Kidney glomerular epithelial cell (primary cell): ENCODE measurements at places on chromosomes 6 and 20.
A peak's percentile ranks its signal among the peaks of the same experiment; 100 is the strongest.

- DNase-seq: no peak
These were observed 37.6 kb upstream of the MDFI start for GRCh38 chr6:41600499-41601247.

GRCh38 chr6:141562186-141562811 is 570.4 kb upstream of the GJE1 start:
- no peak for DNase-seq

DNA sequence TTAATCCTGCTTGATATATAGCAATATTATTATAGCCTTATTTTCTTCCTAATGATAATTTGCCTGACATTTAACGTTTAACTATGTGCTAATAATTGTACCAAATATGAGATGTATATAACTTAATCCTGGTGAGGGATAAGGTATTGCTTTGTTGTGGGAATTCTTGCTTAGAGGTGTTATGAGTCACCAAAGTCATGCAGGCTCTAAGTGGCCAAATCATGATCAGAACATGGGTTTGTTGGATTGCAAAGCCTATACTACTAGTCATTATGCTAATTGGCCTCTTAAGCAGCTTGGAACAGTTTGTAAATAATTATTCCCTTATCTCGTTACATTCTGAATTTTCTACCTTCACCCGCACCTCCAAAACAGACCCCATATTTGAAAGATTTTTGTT is 21.9 kb upstream of the C6orf141 start:
- no peak for DNase-seq

GRCh38 chr6:43737272-43738081 is 32.5 kb upstream of the VEGFA start:
- no peak for DNase-seq

- no peak for DNase-seq
These were observed 25.4 kb downstream of the PTK7 start for GRCh38 chr6:43101497-43101896.

DNA sequence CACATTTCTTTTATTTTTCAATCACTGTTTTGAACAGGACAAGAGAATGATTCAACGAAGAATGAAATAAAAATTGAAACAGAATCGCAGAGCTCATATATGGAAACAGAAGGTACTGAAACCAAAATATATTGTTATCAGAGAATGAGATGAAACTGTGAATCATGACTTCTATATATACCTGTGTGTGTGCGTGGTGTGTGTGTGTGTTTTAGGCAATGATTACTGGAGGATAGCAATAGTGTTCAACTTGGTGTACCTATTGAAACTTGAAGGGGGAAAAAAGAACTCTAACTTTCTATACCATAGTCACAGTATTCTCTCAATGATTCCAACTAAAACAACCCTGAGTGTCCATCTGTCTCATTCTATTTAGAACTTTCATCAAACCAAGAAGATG is 586.6 kb downstream of the KIF16B start:
- no peak for DNase-seq

DNA sequence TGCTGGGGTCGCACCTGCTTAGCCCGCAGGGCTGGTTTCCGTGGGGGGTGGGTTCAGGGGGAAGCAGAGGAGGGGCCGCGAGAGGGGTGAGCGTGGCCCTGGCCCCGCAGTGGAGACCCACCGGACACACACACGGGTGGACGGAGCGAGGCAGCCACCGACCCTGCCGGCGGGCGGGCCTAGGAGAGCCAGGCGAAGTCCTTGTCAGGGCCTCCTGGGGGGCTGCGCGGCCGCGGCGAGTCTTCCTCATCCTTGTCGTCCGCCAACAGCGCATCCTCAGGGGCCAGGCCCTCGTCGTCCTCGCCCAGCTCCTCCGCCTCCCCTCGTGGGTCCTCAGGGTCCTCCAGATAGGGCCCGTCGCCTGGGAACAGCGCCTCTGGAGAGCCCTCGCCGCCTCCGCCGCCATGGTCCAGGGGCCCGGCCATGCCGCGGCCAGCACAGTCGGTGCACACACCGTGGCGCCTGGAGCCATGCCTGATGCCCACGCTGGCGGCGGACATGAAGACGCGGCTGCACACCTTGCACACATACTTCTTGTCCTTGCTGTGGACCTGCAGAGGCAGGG is 7.3 kb downstream of the SLC2A4RG start:
- DNase-seq: no peak

DNA sequence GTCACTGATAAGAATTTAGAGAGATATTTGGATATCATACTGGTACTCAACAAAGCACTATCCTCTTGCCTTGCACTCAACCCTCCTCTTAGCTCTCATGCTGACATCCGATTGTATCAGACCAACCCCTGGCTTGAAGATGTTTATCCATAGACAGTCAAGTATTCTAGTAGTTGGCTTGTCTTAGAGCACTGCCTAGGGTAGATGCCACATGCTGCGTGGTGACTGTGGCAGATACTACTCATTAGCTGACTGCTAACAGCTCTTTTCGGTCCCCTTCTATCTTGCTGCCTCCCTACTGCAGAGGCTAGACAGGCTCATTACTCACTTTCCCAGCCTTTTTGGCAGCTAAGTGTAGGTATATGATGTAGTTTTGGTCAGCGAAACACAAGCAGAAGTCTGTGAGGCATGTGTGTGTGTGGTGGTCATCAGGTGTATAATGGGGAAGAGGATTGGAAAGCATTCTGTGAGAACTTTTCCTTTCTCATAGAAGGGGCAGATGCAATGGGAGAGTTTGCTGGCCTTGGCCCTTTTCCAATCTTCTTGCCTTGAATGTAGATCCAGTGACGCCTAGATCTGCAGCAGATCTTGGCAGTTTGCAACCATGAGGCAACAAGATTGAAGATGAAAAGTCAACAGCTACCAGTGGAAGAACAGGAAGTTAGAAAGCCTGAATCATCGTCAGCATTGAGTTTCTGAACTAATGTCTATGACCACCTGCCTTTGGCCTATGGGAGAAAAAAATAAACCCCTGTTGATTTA is 4.4 kb upstream of the IFNGR1 start:
- no peak for DNase-seq

- peak; percentile 63 for DNase-seq
These were observed 11.2 kb downstream of the SLC22A1 start for GRCh38 chr6:160132776-160133338.

DNA sequence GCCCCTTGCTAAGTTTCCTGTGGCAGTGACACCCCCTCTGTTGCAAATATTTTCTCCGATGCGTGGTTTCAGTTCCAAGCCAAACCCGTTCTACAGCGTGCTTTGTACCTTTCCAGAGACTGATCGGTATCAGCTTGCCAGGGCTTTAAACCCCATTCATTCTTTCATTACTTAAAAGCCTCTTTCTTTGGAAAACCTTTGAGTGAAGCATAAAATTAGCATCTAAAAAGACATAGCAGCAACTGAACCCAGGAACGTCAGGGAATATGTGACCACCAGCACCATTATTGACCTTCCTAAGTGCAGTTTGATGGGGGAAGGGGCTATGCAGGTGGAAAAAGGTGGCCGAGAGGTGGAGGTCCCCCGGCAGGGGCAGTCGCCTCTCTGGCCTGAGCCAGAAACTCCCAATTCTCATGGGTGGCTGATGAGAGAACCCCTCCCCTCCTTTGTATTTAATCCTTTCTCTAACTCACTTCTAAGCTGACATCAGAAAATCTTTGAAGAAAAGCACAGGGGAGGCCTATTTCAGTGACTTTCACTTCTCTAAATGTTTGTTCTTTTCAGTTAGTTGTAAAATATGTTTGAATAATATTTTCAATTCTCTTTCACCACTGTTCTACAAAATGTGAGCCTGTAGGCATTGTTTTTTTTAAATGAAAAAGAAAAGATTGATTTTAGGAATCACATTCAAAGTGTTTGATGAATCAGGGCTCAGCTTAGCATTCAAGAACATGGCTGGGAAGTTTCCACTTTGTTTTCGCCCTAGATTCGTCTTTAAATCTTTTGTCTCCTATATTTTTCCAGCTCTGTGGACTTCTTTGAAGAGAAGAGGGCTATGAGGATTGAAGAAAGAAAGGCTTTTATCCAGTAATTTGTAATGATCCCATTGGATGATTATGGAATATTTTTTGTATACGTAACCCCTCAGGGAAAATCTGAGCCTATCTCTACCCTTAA is 89.2 kb downstream of the RSPH3 start:
- DNase-seq: no peak

GRCh38 chr20:3177746-3178485 is 4.6 kb upstream of the LZTS3 start:
- DNase-seq: no peak

DNA sequence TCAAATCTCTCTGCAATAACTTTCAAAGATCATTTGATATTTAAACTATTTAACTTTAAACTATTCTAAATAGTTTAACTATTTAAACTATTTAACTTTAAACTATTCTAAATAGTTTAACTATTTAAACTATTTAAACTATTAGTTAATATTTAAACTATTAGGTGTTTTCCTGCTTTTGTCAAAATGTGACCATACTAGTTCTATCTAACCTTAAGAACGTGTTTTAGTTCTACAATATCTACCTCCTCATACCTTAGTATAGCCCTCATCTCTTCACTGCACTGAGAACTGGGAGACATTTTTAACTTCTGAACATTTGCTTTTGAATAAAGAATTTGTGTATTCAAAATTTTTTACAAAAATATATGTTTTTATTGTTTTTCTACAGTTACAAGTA is 429.1 kb downstream of the ADGRB3 start:
- peak; percentile 68 for DNase-seq

- no peak for DNase-seq
These were observed 84.6 kb downstream of the ANKS1A start for GRCh38 chr6:34973547-34974248.

DNA sequence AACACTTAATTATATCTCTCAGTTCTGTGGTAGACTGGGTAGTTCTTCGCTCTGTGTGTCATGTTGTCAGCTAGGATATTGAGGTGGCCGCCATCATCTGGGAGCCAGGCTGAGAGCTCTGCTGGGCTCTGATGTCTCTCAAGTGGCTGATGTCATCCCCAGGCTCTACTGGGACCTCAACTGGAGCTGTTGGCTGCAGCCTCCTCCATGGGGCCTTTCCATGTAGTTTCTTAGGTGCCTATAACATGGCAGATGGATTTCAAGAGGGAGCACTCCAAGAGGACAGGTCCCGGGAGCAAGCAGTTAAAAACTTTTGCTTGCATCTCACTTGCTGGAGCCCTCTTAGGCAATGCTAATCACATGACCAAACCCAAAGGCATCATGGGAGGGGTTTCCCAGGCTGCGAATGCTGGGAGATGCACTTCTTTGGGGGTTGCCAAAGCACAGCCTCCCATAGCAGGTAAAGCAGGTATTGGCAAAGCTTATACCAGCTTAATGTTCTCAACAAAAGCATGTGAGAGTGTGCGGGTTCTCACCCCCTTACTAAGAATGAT is 129.8 kb downstream of the TMEM242 start:
- DNase-seq: no peak

- DNase-seq: peak; percentile 19
These were observed 187.1 kb downstream of the MYLK4 start for GRCh38 chr6:2563635-2564034.

GRCh38 chr6:1923449-1923848 is 313.7 kb downstream of the FOXC1 start:
- no peak for DNase-seq

DNA sequence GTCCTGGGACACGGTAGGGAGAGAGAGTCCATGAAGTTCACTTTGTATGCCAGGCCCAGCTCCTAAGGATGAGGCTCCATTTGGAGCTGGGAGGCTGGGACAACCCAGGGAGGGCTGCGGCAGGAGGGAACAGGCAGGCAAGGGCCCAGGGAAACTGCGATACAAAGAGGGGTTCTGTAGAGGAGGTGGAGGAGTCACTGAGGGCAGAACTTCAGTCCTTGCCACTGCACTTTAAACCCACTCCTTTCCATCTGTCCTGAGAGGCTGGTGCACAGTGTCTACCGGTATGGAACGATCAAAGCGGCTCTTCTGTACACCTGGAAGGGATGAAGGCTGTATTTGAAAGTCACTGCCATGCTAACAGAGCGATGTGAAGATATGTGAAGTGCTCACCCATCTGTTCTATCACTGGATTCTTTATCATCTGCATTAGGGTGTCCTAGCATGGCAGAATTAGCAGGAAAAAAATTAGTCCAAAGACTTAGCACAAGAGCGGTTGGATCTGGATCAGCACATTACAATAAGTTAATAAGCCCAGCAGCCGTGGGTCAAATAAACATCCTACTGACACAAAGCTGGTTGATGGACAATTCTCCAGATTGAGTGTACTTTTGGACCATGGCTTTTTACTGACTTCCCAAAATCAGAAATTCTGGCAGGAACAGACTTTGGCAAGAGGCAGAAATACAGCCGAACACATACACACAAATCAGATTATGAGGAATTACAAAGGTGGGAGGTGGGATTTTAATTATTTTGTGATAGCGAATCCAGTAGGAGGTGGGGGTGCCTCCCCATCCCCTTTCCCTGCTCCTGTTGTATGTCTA is 20.9 kb upstream of the ZFAND3 start:
- DNase-seq: no peak

- DNase-seq: no peak
These were observed 75.5 kb upstream of the TNFAIP3 start for GRCh38 chr6:137791281-137792159.

GRCh38 chr20:58995461-58996225 is 11.4 kb downstream of the CTSZ start:
- peak; percentile 85 for DNase-seq

- peak; percentile 40 for DNase-seq
These were observed 19.8 kb downstream of the NEDD9 start for GRCh38 chr6:11212664-11213063.

DNA sequence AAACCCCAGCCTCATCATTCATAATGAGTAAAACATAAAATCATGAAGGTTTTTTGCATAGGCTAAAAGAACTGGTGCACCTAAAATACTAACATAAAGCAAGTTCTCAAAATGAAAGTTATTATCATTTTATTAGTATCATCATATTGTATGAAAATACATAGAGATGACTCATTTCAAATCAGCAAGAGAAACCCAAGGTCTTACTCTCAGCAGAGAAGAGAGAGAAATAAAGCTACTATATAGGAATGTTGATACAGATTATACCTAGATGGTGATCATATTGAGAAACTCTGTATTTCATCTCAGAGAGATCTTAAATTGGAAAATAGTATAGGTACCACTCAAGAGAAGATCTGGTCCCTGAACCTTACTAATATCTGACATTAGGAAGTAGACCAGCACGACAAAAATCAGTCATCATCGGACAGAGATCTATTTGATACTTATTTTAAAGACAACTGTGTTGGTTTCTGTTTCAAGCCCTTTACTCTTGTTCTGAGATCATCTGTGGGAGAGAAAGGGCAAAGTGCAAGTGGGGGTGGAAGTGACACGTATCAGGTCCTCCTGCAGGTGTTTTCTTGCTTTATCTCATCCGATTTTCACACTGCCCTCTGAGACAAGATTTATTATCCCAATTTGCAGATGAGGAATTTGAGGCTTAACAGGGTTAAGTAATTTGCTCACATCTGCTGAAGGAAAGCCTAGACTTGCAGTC is 532.3 kb downstream of the MAFB start:
- no peak for DNase-seq

DNA sequence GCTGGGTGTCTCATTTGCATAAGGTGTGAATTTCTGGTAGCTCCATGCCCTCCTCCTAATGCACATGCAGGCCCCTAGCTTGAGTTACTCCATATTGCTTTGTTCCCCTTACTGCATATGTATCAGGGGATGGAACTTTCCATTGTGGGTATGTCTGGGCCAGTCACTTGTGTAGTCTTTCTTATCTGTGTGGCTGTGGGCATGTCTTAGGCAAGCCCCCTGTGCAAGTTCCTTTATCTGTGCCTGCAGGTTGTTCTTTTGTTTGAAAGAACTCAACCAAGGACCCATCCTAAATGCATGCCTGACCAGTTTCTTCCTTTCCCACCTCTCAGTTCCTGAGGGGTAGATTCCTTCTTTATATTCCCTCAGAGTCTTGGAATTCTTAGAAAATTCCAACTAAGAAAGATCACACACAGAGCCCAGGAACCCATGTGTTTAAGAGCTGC is 23.6 kb downstream of the MBOAT1 start:
- DNase-seq: peak; percentile 87
